Osteoblast (primary cell): ENCODE measurements at places on chromosomes 5 and 9.

DNA sequence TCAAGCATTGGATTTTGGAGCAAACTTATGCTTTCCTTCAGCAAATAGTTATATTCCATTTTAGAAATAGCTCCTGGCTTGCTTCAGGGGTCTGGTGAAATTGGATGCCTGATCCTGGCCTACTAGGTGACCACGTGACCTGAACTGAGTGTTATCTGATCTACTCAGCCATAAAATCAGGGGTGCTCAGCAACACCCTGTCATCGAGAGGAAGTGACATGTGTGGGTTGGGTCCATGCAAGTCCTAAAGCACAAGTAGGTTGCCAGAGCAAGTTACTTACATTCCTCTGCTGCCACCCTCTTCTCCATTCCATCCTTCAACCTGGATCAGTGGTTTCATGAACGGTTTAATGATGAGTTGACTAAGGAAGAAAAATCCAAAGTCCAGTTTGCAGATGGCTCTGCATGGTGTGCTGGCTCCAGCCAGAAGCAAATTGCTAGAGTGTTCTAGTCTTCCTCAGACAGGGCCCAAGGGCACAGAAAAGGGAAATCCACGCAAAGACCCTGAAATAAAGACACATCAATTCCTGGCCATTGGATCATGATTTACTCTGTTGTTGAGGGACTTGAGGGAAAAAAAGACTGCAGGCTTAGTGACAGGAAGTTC, 2.8 kb upstream of the FAM193B start:
- peak; percentile 14 for DNase-seq

GRCh38 chr5:145375521-145375920, 459.6 kb downstream of the PRELID2 start:
- no peak for DNase-seq

GRCh38 chr9:28620661-28621060, 1047.4 kb upstream of the C9orf72 start:
- DNase-seq: no peak

- no peak for DNase-seq
Measured at GRCh38 chr5:156379206-156379605, 52.2 kb downstream of the SGCD start.

DNA sequence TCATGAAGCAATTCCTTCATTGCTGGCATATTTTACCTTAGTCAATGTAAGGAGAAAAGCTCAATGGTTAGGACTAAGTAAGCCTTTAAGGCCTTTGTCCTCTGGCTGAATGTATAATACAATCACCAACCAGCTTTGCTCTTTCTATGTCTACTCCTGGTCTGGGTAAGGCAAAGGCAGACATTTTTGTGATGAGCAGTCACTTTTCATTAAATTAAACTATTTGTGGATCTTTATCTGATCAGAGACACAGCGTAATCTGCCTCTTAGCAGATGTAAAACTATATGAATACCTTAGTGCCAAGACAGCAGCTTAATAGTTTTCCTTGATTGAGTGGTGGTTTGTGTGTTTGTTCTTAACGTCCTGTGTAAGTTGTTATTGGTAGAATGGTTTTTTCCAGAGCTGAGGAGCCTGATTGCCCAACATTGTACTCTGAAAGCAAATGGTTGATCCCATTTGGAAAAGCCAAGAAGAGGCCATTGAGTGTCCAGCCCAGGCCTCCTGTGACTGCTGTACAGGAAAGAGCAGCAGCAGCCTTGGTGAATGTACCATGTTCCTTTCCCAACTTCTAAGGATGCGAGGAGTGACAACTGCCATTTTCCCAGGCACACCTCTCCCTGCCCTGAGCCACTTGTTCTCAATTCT, 16.5 kb upstream of the CXXC5 start:
- no peak for DNase-seq

- DNase-seq: peak; percentile 1
Measured at GRCh38 chr5:21152611-21153010, 1164.6 kb upstream of the CDH18 start.
